ENCODE measurements at places on chromosomes 4 and X. TPM values are rescaled to one million over a fixed set of nuclear protein-coding genes. Genes with fewer than 3 reads are reported as not detected.

The TBC1D19 gene
- total RNA-seq = 3.5 TPM

The PFKFB1 gene
- total RNA-seq = 0.30 TPM

The RTL9 gene
- total RNA-seq = 0.11 TPM

GRCh38 chr4:113607998-113608397 is 153.5 kb downstream of the CAMK2D start:
- no peak for DNase-seq

- no peak for DNase-seq
Observed at GRCh38 chr4:82842593-82842992, 44.0 kb upstream of the SCD5 start.

DNA sequence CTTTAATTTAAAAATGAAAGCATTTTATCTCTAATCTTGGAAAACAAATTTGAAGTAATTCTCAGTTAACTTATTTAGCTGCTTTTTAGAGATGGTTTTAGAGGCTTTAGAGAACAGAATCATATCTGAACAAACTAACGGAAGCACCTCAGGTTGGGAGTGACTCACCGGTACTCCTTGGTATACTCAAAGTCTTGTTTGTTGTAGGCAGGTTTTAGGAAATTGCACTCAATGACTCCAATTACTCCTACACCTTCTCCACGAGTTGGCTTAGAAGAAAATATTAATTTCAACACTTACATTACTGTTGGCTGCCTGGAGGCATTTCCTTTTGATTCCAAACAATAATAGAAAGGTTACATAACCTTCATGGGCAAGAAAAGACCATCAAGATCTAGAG is 23.6 kb downstream of the MORC4 start:
- DNase-seq = no peak

Data from H1 (cell line).